ENCODE measurements at places on chromosomes 2 and 18.

DNA sequence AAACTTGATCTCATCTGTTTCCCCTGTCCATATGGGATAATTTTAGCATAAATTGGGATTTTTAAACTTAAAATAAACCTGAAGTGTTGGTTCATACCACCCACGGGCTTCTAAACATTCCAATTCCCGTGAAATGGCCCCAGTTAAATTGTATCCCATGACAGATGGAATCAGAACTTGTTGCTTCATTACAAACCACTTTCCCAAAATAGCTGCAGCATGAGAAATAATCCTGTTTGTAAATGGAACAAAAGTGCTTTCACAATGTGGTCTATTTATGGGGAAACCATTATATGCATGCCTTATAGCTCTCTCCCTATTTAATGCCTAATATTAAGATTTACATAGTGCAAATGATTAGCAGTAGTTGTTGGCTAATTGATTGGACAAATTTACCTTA is 15.9 kb downstream of the SCG2 start:
- peak; percentile 32 for DNase-seq

DNA sequence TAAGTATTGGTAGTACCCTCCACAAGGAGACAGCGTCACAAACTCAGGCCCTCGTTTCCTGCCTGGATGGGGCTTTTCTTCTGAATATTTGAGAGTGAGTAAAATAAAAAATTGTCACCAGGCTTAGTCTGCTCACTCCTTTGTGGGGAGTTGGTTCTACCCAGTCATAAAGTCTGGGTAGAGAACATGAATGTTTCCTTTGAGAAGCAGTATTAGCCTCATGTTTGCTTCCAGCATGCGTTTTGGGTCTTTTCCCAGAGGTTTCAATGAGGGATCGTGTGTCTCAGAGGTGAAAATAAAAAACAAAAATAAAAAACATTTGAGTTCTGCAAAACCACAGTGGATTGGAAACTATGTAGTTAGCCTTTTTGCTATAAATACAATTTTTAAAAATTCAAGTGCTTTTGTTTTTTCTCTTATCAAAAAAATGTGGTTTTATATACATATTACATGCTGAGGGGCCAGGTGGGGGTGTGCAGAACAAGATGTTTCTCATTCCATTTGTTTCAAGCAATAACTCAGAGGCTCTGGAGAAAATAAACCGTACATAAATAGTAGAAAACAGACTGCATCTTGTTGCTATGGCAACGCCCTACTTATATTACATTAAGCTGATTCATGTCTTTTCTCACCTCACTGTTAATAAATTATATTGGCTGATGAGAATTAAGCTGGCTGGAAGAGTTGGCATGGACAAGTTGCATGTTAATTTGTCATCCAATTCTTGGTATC is 225.4 kb upstream of the FBXO11 start:
- peak; percentile 22 for DNase-seq

- DNase-seq = no peak
These were observed 31.0 kb downstream of the COA5 start for GRCh38 chr2:98577313-98577712.

DNA sequence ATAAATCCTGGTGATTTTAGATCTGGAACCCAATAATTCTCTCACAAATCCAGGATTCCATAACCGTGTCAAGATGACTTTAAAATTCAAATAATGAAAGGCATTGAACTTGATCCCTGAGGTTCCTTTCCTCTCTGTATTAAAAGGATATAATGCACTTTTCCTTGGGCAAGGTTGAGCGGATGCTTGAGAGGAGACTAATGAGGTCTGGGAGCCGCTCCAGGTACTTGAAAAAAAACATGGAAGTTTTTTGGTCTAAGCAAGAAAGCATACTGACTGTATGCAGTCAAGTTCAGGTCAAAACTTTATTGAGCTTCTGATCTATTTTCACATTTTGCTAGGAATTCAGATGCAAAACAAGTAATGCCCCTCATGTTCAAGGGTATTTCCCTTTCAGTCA is 318.5 kb downstream of the RAD51AP2 start:
- DNase-seq = no peak

- DNase-seq = no peak
These were observed 197.6 kb upstream of the HNRNPA3 start for GRCh38 chr2:177014946-177015345.

DNA sequence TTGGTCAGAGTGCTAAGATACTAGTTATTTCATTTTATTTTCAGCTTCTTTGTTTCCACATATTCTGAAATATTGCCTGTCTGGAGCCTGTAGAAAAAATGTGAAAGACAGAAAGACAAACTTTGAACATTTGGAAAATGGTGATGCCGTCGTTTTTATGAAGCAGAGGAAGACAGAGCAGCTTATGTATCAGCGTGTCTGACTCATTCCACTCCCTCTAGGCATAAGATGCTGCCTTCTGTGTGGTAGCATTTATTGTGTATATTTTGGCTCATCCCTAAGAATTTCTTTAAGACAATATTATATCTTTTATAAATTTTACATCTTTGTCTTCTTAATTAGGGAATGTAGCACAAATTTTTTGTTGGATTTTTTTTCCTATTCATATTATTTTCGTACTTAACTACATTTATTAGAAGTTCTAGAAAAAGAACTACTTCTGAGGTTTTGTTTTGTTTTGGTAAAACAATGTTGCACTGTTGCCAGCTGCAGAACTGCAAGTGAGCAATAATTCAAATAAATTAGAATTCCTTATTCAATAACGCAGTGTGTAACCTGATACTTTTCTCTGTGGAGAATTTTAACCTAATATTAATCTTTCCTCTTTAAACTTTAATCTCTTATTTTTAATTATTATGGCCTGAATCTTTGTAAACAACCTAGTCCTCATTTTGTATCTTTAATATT is 300.4 kb downstream of the ZNF407 start:
- DNase-seq = peak; percentile 8

DNA sequence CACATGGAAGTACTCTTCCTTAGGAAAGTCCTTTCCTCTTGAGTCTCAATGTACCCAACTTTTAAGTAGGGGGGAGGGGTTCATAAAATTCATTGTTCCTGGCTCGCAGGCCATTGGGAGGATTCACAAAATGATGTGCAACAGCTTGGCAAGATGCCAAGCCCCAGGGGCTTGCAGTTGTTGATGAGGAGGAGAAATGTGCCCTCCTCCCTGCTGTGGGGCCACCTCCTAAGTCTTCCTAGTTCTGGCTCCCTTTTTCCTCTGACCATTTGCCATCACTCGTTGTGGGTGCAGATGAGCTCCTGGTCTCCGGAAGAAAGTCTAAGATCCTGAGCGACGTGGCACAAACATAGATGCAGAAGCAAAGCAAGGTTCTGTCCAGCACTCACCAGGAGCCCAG is 435.4 kb downstream of the EIPR1 start:
- DNase-seq = no peak

GRCh38 chr2:62197925-62198633 is 2.2 kb downstream of the B3GNT2 start:
- DNase-seq = no peak

GRCh38 chr2:203025592-203025991 is 10.9 kb downstream of the NBEAL1 start:
- no peak for DNase-seq

DNA sequence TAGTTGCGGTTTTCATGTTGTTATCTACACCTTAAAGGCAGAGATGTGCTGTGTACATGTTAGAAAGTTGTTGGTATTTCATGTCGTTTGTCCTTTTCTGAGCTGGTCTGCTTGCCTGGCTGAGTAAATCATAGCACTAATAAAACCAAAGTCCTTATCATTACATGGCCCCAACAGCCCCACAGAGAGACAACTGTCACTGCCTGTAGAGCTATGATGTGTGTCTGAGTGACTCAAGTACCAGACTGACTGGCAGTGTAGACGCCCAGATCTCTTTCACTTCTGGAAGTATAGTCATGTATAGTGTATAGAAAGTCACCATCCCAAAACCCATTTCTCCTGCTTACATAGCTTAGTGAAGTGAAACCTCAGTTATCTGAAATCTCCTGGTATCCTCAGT is 4.3 kb downstream of the SOCS6 start:
- DNase-seq = no peak

DNA sequence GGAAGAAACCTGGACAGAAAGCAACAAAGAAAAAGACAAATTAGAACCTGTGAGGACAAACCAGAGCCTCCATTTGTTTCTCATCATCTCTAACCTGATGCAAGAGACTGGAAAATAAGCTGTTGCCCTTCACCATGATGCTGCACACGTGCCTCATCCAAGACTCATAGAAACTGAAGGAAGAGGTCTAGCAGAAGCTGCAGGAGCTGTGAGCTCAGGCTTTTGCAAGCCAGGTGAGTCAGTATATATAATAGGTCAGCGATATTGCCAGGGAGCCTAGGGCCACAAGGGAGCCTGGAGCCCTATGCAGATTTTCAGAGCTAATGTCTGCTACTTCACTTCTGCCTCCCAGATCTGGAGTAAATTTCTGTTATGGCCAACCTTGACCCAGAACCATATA is 163.1 kb downstream of the LNPK start:
- no peak for DNase-seq

DNA sequence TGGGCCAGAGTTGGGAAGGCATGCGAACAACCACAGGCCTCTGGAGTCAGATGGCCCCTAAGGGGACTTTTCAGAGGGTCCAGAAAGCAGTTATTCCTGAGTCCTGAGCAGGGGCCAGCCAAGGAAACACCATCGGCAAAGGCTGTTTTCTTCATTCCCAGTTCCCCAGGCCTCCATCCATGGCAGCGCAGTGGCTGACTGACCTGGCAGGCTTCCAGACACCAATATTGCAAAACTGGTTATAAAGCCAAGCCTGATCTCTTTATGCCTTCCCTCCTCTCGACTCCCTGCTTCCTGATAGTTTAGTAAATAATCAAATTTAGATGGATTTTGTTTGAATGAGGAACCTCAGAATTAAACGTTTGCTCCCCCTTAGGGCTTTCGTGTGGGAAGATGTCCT is 133.4 kb upstream of the ITGA6 start:
- no peak for DNase-seq

GRCh38 chr2:181674461-181674860 is 5.9 kb downstream of the NEUROD1 start:
- DNase-seq = no peak

GRCh38 chr2:10634495-10634894 is 55.3 kb downstream of the NOL10 start:
- no peak for DNase-seq

- no peak for DNase-seq
These were observed 24.9 kb upstream of the SLC3A1 start for GRCh38 chr2:44250376-44250775.

DNA sequence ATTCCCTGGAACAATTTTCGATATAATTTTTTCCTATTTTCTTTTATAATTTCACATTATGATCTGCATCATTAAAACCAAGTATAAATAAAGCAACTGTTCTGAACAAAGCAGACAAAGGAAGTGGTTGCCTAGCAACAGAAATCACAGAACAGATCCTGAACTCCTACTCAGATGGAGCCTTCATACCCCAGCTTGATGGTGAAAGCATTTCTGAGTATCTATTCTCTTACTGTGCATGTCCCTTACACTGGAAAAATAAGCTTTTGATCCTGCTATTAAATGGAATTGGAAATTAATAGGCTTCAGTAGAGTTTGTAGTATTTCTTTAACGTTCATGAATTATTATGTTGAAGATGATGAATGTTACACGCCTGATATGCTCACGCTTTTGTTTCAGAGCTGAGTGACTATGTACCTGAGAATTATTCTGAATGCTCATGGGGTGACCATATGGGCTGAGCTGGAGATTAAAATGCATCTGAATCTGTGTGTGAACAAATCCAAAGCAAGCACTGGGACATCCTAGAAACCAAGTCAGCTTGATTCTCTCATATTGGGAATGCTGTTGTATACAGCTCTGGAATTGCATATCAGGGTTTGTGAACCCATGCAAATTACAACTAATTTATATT is 254.0 kb downstream of the KCNJ3 start:
- no peak for DNase-seq

- DNase-seq = peak; percentile 55
These were observed at the start of gene MGAT4A for GRCh38 chr2:98731041-98731893. MGAT4A (minus strand) TSS chr2:98731132; CDS start chr2:98726332, 4,800 bp downstream.

GRCh38 chr2:180646756-180647155 is 333.6 kb upstream of the UBE2E3 start:
- DNase-seq = no peak

- no peak for DNase-seq
These were observed 50.4 kb downstream of the C1QL2 start for GRCh38 chr2:119108186-119108585.

DNA sequence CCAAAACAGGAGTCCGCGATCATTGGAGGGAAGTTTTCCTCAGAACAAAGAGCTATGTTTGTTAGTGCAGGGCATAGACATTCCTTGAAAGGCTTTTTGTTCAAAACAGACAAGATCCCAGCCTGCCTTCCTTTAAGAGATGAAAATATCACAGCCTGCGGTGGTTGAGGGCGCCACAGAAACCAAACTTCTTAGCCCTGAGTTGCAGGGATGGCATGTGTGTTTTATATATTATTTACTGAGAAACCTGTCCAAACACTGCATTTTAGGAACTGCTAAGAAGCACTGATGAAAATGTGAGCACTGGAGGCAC is 57.5 kb upstream of the TMEM178A start:
- DNase-seq = no peak

- DNase-seq = peak; percentile 32
These were observed 35.4 kb downstream of the INSIG2 start for GRCh38 chr2:118123561-118124232.

DNA sequence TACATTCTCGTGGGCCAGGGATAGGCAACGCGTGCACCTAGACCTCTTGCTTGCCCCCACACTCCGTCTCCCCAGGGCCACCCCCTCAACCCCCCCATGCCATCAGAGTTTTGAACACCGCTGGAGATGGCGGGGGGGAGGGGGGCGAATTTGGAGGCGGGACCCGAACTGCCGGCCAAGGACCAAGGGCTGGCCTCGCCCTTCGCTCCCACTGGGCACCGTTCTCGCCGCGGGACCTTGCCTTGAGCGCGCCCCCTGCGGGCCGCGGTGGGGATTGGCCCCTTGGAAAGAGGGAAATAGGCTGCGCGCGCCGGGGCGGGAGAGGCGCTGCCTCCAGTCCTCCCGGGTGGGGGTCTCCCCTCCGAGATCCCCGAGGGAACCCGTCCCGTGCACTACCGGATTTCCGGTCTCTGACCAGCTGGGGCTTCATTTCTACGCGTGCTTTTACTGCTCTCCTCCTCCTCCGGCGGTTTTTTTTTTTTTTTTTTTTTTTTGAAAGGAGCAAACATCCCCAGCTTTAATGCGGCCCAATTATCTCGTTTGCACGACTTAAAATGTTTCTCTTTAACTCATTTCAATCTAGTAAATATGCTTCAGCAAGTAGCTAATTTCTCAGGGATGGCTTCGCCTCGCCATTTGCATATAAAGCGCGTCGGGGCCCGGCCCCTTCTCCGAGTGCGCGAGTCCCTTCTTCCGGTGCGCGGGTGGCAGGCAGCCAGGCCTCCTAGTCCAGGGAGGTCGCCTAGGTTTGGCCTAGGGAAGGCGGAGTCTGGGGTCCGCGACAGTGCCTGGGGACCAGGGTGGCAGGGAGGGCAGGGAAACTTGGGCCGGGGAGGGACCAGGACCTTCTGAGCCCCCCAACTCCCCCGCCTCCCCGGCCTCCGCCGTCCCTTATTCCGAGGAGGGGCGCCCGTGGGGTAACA is 10.0 kb upstream of the GBX2 start:
- peak; percentile 82 for DNase-seq

- no peak for DNase-seq
These were observed 191.6 kb upstream of the AGAP1 start for GRCh38 chr2:235302263-235302662.

All from hepatic stellate cell (primary cell).